ENCODE measurements at places on chromosomes 6 and 20.

GRCh38 chr6:6972456-6972855 is 135.3 kb upstream of the RREB1 start:
- DNase-seq, result no peak

DNA sequence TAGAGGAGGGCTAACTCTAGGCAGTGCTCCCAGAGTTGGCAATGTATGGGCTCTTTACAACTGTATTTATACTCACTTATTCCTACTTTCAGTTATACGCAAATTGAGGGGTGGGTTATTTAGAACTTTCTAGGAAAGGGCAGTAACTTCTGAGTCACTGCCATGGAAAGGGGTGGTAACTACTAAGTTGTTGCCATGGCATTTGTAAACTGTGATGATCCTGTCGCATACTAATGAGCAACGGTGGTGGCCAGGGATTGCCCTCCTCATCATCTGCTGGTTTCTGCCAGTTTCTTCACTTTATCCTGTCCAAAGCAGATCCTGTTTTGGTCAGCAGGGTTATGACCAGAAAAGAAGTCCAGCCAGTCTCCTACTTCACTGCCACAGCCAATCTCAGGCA is 95.5 kb upstream of the PTPRT start:
- no peak for DNase-seq

DNA sequence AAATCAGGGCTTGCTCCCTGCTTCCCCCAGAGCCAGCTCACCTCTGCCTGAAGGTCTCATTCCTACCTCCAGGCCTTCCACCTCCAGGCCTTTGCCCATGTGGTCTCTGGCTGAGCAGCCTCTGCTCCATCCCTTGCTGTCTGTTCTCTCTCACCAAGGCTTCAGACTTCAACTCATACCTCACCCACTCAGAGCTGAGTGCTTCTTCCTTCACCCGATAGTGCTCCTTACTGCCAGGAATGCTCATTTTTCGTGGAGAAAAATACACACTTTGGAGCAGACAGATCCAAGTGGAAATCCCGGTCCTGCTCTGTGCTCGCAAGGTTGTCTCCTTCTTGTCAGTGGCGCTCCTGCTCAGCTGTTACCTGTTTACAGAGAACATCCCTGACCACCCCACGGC is 7.0 kb upstream of the CDH22 start:
- DNase-seq, result no peak

DNA sequence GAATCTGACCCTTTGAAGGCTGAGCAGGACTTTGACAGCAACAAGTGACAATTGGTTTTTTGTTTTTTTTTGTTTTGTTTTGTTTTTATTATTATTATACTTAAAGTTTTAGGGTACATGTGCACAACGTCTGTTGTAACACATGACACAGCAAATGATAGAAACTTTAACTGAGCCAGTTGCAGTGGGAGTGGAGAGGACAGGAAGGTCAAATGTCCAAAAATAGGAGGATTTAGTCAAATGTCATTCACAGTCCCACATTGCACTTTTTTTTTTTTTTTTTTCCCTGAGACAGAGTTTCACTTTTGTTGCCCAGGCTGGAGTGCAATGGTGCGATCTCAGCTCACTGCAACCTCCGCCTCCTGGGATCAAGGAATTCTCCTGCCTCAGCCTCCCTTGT is 223.0 kb downstream of the HIVEP2 start:
- no peak for DNase-seq

GRCh38 chr6:39102071-39102820 is 12.7 kb downstream of the SAYSD1 start:
- DNase-seq, result no peak

DNA sequence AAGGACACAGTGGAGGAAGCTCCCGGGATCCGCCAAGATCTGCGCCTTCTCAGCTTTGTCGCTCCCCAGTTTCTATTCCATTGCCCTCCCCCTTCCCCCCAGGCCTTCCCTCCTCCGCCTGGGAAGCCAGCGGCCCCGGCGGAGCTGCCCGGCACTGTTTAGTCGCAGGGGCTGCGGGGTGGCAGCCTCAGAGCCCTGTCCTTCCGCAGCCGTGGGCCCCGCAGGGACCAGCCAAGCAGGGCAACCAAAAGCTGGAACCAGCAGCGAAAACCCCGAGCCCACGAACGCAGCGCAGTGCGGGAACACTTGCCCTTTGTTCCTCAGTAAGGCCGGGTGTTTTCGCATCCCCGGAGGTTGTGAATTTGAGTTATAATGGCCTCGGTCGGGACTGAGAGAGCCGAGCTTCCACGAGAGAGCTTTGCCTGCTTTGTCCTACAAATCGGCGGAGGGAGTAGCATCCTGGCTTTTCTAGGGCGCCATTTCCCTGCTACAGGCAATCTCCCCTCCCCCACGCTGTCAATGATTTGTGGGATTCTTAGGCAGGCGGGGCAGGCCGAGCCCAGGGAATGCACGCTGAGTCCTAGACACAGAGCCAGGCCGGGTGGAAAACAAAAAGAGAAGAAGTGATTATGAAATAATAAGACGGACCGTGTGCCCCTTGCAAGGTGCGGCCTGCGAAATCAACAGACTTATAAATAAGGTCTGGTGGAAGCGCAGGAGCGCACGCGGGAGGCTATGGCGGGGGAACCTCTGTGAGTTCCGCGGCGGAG is 4.0 kb upstream of the TUBB2B start:
- no peak for DNase-seq

- DNase-seq, result no peak
Measured at GRCh38 chr6:1474205-1474604, 84.8 kb downstream of the FOXF2 start.

GRCh38 chr6:135820340-135820739 is 31.2 kb upstream of the PDE7B start:
- DNase-seq, result no peak

GRCh38 chr20:51258582-51259165 is 235.8 kb upstream of the KCNG1 start:
- DNase-seq, result no peak

DNA sequence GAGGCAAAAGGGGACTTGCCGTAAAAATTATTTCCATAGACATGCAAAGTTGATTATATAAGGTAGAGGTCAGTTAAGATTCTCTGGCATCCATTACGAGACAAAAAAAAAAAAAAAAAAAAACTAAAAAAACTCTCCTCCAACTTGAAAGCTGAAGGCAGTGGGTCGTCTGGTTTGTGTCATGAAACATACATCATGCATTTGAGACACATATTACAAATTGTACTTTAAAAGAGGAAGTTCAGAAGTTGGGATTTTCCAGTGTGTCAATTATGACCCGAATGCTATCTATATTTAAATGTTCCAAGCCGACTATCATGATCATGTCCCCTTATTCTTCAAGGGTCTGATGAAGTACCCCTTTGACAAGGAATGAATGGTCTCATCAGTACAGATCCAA is 125.1 kb downstream of the ZNF217 start:
- no peak for DNase-seq

DNA sequence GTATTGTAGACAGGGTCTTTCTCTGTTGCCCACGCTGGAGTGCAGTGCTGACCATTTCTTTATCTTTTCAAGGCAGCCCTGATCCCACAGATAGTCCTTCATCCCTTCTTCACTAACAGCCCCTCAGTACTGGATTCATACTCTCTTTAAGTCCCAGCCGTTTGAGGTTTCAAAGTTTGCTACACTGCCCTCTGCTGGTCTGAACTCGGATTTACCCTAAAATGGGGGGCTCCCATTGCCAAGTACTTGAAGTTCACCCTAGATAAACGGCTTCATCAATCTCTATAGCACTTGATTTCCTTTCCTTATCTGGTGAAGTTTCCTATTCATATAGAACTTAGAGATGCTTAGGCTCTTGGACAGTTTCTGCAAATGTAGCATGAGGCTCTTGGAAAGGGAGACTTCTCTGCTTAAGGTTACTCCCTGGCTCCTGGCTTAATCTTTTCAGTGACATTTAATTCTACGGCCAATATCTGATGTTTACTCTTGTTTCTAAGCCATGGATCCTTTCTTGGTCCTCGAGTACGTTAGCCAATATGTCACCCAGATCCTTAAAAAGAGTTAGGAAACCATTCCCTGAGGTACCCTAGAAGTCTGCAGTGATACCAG is 21.4 kb upstream of the PREP start:
- DNase-seq, result peak; percentile 33

- DNase-seq, result no peak
Measured at GRCh38 chr6:26502165-26502564, 2.1 kb downstream of the BTN1A1 start.

- no peak for DNase-seq
Measured at GRCh38 chr6:117840541-117840983, 66.5 kb upstream of the SLC35F1 start.

DNA sequence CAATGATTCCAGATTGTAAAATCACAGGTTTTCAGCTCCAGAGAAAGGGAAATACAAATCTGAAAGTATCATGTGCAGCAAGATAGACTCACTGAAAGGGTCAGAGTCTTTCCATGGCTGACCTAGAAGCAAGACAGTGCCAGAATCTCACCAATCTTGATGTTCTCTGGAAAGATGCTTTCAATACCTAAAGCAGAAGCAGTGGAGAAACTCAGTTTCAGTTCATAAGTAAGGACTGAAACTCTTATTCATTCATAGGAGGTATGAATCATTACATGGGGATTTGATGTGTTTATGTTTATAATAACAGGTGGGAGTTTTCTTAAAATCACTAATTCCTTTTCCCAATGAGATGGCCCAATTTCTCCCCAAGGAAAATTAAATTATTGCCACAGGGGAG is 42.5 kb downstream of the SLC2A12 start:
- DNase-seq, result no peak

- DNase-seq, result no peak
Measured at GRCh38 chr20:58268421-58268821, 40.0 kb upstream of the ANKRD60 start.

GRCh38 chr6:31287619-31288018 is 15.7 kb upstream of the HLA-C start:
- no peak for DNase-seq

GRCh38 chr6:90610751-90611542 is 24.1 kb upstream of the MAP3K7 start:
- DNase-seq, result no peak

DNA sequence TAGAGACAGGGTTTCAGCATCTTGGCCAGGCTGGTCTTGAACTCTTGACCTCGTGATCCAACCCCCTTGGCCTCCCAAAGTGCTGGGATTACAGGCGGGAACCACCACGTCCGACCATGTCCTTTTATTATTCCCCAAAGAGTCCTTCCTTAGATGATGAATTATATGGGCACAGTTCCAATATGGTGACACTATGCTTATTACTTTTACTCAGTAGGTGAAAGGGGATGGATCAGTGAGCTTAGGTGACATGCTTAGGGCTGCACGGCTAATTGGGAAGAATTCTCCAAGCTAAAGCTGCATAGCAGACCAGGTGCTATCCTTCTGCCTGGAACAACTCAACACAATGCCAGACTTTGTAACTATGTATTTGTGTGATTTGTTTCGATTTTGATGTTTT is 38.2 kb upstream of the TFAP2C start:
- no peak for DNase-seq

DNA sequence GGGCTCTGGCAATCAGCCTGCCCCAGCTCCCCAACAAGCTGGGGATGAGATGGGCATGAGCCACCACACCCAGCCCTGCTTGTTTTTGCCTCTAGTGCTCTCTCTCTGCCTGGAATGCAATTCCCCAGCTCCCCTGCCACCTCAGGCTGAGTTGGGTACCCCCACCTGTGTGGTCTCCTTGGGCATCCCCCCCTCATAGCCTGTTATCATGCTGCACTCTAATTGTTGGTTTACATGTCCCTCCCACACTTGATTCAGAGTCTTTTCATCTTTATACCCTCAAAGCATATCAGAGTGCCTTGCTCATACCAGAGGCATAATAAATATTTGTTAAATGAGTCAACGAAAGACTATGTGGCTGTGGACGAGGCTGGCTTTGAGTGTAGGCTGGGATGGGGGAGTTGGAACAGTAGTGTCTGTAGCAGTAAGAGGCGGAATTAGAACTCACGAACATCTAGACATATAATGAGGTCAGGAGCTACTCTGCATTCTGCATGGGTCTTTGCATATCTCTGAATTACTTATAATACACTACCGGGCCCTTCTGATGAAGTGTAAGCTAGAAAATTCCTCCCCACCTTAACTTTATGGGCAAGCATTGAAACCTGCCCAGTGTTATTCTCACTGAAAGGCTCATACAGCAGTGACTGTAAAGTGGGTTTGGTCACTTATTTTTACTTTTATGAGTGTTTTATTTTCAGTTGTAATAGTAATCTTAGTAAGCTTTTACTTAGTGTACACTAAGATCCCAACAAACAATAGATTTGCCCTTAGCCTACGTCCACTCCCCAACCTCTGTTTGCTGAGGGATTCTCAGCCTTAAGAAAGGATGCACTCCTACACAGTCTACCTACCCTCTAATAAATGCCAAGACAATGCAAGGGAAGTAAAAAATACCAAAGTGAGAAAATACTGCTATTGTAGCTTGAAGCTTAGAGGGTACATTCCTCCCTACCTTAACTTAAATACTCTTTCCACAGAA is 58.7 kb downstream of the EDN1 start:
- DNase-seq, result no peak

DNA sequence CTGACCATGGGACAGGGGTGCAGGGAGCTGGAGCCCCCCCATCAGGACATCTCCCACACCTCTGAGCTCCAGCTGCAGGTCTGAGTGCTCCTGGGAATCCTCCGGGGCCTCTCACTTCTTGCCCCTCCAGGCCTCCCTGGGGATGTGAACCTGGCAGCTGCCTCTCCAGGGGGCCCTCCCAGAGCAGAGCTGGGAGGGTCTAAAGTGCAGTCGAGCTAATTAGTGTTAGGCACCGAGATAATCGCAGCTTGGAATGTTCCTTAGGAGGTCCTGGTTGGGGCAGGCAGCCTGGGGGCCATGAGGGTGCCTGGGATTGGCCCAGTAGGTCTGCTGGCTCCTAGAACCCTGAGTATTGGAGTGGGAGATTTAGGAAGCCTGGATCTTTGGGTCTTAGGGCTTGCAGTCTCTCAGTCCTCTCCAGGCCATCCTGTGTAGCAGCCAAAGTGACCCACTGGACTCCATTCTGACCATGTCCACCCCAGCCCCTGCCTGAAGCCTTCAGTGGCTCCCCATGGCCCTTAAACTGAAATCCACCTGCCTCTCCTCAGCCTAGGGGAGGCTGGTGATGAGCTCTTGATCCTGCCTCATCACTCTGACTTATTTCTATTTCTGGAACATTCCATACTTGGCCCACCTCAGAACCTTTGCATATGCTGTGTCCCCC is 26.0 kb downstream of the CEBPB start:
- DNase-seq, result no peak

DNA sequence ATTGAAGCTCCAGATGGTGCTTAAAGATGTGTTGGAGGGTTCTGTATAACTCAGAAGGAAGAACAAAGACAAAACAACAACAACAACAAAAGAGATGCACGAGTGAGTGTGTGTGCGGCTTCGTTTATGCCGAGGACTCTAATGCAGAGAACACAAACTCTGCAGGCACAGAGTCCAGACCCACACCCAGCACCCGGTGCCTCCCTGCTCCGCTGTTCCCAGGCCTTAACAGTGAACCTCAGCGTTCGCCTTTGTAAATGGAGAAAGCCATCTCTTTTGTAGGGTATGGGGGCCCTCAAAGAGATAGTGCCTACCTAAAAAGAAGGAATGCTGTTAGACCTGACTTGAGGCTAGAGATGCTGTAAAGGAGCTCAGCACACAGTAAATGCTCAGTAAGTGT is 243.3 kb downstream of the ERMARD start:
- no peak for DNase-seq
